ENCODE measurements at places on chromosomes 16 and 17.

DNA sequence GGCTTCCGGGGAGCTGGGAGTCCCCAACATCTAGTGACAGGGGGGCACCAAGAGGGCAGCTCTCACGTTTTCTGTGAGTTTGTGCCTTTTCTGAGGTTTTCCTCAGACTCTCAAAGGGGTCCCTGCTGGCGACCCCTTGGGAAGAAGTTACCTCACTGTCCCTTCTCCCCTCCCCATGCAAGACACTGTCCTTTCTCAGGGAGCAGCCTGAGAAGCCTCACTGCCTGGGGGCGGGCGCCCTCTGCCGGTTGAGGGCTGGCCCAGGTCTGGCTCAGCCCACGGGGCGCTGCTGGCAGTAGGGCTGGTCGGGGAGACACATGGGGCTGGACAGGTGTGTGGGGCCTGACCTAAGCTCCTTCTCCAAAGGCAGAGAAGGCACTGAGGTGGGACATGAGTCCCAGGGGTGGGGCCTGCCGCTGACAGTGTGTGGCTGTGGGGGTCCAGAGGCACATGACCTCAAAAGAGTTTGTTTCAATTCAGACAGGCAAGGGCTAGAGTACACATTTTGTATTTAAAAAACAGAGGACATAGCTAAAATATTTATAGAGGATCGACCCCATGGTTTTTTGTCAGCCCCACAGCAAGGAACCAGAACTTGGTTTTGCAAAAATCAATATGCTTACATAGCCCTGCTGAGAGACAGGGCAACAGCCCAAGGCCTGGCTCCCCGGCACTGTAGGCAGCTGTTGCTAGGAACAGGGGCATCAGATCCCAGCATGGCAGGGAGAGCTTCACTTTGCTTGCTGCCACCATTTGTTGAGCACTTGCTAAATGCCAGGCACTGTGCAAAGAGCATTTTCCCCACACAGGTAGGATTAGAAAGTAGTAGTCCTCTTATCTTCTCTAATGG lies 18.5 kb upstream of the ALDH3A1 start:
- DNase-seq = peak; percentile 75

- DNase-seq = no peak
Observed at GRCh38 chr17:82948081-82948511, 108.3 kb upstream of the ZNF750 start.

- peak; percentile 72 for DNase-seq
Observed at GRCh38 chr16:81582655-81583441, 138.2 kb downstream of the CMIP start.

DNA sequence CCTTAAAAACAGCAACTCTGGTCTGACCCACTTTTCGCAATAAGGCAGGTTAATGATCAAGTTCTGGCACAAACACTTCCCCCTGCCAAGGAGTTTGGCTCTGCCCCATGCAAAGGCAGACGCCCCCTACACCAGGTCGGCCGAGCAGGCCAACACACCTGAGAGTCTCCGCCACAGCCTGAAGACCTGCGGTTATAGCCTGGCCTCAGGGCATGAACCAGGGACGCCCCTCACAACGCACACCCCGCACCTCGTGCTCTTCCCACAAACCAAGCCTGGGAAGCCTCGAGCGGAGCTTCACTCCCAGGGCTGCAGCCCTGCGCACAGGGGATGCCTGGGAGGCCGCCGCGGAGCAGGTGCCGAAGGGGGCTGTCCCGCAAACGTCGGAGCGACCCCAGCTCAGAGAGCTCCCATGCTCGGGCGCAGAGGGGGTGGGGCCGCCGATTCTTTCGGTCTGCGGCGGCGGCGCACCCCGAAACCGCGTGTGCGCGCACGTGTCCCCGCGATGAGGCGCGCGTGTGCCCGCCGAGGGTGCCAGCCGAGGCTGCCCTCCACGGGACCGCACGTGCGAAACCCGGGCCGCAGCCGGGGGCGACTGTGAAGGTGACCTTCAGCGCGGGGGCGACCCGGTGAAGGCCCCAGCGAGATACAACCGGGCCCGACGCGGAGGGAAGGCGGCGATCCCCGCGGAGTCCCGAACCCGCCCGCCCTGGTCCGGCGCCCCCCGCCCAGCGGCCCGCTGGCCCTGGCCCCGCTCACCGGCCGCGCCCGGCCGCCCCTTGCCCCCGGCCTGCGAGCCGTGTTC lies 559 bp downstream of the CLUH start:
- DNase-seq = no peak

DNA sequence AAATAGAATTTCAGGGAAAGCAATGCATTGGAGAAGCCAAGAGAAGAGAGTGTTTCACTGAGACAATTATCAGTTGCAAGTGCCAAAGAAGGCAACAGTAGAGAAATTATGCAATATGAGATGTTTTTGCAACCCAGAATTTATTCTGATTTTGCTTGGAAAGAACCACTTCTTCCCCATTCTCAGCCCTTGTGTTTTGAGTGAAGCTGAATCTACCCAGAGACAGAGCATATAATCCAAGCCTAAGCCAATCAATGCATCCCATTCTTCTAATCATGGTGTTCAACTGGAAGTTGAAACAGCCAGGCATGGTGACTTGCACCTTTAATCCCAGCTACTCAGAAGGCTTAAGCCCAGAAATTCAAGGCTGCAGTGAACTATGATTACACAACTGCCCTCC lies 6.9 kb upstream of the SCNN1G start:
- no peak for DNase-seq

GRCh38 chr17:50027881-50028735 lies 27.8 kb upstream of the ITGA3 start:
- no peak for DNase-seq

- no peak for DNase-seq
Observed at GRCh38 chr16:88478889-88479792, 26.1 kb downstream of the ZFPM1 start.

- no peak for DNase-seq
Observed at GRCh38 chr17:79981090-79981489, 54.6 kb downstream of the TBC1D16 start.

Data from nucleus accumbens (tissue), 56 donors.